ENCODE measurements at places on chromosomes 13 and 19.
A peak's percentile ranks its signal among the peaks of the same experiment; 100 is the strongest.

DNA sequence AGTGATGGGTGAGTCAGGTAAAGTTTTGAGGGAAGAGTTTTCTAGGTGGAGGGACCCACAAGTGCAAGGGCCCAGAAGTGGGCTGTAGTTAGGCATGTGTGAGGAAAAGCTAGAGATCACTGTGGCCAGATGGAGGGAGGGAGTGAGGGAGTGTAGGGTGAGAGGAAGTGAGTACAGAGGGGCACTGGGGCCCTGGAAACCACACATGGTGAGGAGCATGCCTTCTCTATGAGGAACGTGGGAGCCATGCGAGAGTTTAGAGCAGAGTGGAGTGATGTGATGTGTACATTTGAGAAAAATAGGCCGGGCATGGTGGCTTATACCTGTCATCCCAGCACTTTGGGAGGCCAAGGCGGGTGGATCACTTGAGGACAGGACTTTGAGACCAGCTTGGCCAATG is 14.7 kb upstream of the SHKBP1 start:
- no peak for DNase-seq

- DNase-seq, result no peak
These were observed 7.9 kb upstream of the KLK8 start for GRCh38 chr19:51009061-51009891.

DNA sequence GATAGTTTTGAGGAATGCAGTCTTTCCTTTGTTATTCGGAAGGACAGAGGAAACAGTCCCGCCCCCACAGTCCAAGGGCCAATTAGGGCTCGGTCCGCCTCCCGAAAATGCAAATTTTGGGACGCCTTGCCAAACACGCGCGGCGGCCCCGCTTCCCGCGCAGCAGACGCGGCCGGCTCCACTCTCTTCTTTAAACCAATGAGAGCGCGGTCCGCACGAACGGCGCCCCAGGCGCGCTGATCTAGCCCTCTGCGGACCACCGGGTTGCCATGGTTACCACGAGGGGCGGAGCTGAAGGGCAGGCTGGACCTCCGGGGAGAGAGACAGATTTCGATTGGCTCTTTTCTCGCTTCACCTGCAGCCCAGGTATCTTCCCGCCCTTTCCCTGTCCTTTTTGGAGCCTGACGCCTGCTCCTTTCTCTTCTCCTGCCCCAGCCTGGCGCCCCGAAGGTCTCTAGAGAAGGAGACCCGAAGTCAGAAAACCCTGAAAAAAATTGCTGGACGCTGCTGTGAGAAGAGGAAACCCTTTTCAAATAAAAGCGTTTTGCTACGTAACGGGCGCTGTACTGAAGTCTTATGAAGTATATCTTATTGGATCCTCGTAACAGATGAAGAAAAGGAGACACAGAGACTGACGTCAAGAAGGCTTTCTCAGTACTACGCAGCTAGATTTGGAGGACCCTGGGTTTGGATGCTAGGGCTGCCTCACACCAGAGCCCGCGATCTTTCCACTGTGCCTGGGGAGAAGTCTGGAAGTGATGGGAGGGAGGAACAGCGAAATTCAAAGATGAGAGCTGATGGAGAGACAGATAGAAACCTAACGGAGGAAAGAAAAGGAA is 2.0 kb downstream of the PTH2 start:
- peak; percentile 49 for DNase-seq

GRCh38 chr19:16445238-16446107 is 26.3 kb downstream of the EPS15L1 start:
- no peak for DNase-seq

- DNase-seq, result no peak
These were observed 995 bp upstream of the MKNK2 start for GRCh38 chr19:2051773-2052704.

GRCh38 chr13:59721926-59722910 is 441.5 kb downstream of the DIAPH3 start:
- DNase-seq, result no peak

DNA sequence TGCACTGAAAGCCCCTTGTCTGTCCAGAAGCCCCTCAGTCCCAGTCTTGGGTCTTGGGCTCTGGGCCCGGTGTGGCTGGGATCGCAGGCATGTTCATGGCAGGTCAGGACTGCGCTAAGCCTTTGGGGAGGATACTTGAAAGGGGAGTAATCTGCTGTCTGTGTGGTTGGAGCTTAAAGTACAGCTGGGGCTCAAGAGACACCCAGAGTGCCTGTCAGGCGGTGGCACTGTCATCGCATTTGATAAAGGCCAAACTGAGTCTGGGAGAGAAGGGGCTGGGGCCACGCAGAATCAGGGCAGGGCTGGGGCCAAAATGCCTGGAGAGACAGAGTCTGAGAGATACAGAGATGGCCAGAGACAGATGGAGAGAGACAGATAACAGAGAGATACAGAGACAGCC is 4.2 kb upstream of the CILP2 start:
- no peak for DNase-seq

- peak; percentile 61 for DNase-seq
These were observed 9.7 kb upstream of the ILF3 start for GRCh38 chr19:10644260-10645007.

GRCh38 chr13:44049081-44049945 is 169.6 kb downstream of the LACC1 start:
- no peak for DNase-seq

DNA sequence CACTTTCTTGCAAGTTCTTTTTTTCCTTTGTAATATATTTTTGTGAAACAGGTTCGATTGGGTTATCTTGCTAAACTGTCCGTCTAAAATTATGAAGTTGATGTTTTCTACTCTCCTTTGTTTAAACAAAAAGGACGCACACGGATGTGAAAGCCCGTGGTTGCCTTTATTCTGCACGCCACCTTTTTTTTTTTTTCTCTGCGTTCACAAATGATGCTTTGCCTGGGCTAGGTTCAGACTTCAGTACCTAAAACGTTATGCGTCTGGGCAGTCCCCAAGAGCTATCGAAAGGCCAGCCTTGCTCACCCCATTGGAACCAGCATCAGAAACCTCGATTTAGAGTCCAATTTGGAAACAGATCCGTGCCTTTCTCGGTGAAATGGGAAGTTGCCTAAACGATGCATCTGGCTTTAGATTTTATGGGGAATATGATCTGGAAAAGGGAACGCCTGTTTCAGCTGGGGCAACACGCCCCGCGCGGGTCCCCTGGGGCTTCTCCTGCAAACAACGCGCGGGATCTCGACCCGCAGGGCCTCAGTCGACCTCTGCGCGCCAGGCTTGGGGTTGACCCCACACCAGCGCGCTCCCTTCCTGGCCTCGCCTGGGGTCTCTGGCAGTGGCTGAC is 113.9 kb downstream of the KCNRG start:
- DNase-seq, result no peak

DNA sequence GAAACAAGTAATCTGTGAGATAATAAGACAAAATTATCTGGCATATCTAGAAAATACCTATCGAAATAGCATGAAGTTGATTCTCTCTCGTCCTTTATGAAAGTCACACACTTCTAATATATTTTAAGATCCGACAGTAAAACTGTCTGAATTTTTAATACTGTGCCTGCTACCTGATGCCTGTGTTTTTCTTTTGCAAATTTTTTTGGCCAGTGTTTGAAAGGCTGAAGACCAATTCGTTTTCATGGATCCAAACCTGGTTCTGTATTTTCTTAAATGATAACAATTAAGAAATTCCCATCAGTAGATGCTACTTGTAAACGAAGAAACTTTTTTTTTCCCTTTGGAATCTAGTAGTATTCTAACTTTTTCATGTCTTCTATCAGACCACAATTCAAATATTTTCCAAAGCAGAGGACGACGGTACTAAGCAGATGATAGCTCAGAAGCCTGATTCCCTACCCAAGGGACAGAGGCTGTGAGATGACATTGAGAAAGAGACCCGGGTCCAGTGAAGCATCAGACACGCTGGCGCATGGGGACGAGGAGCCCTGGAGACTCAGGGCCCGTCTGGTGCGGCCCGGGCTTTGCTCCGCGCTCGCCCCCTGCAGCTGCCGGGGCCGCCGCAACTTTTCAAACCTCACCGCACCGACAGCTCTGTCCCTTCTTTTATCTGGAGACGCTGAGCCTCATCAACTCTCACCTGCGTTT is 49.5 kb upstream of the PABPC3 start:
- DNase-seq, result no peak

DNA sequence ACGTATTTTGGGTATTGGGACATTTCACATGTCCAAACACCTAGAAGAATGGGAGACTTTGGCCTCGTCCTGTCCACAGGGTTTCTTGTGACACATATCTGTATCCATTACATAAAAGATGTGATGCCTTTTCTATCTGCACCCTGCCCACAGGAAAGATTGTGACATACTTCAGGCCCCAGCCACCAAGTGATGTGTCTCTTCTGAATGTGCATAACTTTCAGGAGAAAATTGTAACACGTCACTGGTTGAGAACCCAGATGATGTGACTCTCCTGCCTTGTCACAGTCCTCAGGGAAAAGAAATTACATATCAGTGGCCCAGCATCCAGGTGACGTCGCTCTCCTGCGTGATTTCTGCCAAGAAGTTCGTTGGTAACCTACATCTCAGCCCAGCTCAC is 21.0 kb upstream of the ZNF681 start:
- no peak for DNase-seq

DNA sequence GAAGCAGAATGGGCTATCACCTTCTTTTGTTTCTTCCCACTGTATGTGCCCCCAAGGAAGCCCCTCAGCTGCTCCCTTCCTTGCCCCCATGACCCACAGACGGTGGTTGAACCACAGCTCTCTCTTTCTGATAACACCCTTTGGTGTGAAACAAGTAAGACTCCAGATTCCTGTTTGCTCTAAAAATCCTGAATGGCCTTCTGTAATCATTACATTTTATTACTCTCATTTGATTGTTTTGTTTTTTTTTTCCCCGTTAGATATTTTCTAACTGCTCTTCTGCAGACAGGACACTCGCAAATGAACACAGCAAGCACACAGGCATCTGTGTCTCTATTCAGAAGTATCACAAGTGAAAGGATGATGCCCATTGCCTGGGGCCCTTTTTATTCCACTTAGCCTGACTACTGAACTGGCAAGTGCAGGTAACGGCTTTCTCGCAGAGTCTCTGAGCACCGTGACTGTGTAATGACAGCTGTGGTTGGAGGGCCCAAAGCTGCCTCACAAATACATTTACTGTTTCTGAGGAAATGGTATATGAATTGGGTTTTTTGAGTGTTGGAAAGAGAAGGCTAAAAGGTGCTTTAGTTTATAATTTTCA is 59.3 kb downstream of the OXGR1 start:
- no peak for DNase-seq

DNA sequence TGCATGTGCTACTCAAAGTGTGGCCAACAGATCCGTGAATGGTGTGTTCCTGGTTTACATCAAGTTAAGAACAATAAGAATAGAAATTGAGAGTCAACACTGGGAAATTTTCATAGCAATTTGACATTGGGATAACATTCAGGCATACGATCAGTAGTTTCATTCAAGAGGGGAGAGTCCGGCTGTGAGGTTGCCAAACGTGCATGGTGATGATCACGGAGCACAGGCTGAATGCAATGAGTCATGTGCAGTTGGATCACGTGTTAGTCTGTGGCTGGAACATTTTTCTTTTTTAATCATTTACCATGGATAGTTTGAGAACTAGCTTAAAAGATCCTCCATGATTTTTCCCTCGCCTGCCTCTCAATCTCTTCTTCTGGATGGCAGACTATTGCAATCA is 2.5 kb upstream of the DCT start:
- DNase-seq, result peak; percentile 57

DNA sequence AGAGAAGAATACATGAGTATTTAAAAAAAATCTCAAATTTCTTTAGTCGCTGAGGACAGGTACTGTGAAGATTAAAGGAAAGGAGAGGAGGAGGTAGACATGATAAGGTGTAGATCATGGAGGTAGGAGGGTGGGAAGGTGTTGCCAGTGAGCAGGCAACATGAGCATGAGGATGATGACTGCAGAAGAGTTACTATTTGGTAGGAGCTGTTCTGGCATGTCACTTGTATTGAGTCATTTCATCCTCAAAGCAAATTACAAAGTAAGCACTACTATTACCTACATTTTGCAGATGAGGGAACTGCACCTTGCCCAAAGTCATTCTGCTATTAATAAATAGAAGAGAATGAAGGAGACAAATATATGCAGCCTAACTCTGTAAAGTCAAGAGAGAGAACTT is 435.8 kb upstream of the KLF12 start:
- DNase-seq, result no peak

GRCh38 chr13:35388441-35389355 is 87.8 kb downstream of the MAB21L1 start:
- DNase-seq, result peak; percentile 6

GRCh38 chr13:51925865-51926527 is 64.2 kb downstream of the CCDC70 start:
- DNase-seq, result no peak

GRCh38 chr13:29405401-29405800 is 190.1 kb downstream of the SLC7A1 start:
- DNase-seq, result no peak

GRCh38 chr19:55377356-55378131 is 918 bp downstream of the TMEM190 start:
- no peak for DNase-seq

DNA sequence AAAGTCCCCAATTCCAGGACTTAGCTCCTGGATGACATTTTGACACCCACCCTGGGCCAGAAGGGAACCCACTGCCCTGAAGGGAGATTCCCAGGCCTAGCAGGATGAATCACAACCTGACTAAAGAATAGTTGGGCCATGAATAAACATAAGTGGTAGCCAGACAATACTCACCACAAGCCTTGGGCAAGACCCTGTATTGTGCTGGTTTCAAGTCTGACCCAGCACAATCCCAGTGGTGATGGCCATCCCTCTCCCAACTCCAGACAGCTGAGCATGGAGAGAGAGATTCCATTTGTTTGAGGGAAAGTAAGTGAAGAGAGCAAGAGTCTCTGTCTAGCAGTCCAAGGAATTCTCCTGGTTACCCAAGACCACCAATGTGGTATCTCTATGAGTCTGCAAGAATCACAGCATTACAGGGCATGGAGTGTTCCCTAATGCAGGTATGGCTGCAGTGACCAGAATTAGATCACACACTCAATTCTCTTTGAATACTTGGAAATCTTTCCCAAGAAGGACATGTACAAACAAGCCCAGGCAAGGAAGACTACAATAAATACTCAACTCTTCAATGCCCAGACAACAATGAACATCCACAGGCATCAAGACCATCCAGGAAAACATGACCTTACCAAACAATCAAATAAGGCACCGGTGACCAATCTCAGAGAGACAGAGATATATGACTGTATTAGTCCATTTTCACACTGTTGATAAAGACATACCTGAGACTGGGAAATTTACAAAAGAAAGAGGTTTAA is 158.0 kb downstream of the VWA8 start:
- peak; percentile 85 for DNase-seq

- DNase-seq, result no peak
These were observed 54.1 kb upstream of the MLNR start for GRCh38 chr13:49165798-49166752.

DNA sequence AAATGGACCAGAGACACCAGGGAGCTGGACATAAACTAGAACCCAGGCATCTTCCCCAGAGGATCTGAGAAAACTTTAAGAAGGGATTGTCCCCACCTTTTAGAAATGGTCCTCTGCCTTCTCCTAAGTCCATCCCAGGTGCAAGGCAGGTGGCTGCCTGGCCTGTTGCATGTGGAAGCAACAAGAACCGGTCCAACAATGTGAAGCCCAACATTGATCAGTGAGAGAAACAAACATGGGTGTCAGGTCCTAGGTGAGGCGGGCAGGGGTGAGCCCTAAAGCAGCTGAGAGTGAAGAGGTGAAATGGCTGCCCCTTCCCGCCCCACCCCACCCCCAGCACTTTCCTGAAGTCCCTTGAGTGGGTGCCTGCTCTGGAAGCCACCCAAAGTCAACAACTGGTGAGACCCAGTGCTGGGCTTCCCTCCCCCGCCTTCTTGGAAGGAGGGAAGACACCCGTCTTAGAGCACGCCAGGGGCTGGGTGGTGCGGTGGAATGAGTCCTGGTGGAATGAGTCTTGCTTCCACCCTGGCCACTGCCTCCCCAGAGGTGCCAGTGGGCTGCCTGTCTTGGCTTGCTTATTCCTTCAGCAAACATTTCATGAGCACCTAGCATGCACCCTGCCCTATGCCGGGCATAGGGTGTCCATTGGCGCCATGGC is 1.7 kb downstream of the AP1M1 start:
- DNase-seq, result no peak
